ENCODE measurements at places on chromosomes 2 and 18.

DNA sequence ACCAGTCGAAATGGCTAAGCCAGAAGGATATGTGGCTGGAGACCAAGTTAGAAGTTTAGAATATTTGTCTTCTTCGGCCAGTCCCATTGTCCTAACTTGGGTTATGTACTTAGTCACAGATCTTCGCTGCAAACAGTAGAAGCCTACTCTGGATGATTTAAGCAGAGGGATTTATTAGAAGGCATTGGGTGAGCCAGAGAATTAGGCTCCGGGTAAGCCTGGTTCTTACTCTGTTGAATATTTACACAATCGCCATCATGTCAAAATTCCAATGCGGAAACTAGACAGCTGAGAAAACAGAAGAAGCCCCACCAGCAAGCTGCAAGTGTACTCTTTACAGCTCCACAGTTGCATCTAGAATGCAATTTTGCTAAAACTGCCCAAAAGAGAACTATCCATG lies 276.6 kb downstream of the CMPK2 start:
- H3K27ac ChIP-seq, result no peak overlapping the region
- DNase-seq, result no peak
- H3K27me3 ChIP-seq, result peaks cover 4% of the 10 kb centered on the region
- no peaks in the 10 kb centered on the region for H3K4me1 ChIP-seq
- H3K36me3 ChIP-seq, result no peaks in the 10 kb centered on the region

DNA sequence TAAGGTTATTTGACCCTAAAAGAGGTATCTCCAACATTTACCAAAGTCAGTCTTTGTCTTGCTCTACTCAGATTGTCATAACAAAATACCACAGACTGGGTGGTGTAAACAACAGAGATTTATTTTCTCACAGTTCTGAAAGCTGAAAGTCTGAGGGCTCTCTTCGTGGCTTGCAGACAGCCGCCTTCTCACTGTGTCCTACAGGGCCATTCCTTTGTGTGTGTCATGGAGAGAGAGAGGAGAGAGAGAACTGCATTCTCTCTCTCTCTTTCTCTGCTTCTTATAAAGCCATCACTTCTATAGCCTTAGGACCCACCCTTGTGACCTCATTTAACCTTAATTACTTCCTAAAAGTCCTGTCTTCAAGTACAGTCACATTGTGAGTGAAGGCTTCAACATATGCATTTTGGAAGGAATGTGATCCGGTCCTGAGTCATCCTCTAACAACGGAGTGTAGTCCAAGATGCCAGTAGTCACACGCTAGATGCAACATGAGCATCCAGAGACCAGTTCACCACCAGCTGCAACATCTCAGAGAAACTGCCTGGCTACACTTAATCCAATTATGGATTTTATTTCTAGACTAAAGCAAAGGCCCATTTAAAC lies 130.2 kb downstream of the CD226 start:
- peaks cover 7% of the 10 kb centered on the region for H3K36me3 ChIP-seq
- H3K4me3 ChIP-seq, result no peak overlapping the region
- no peak for DNase-seq
- no peaks in the 10 kb centered on the region for H3K27me3 ChIP-seq
- H3K27ac ChIP-seq, result no peak overlapping the region
- H3K4me1 ChIP-seq, result no peaks in the 10 kb centered on the region

DNA sequence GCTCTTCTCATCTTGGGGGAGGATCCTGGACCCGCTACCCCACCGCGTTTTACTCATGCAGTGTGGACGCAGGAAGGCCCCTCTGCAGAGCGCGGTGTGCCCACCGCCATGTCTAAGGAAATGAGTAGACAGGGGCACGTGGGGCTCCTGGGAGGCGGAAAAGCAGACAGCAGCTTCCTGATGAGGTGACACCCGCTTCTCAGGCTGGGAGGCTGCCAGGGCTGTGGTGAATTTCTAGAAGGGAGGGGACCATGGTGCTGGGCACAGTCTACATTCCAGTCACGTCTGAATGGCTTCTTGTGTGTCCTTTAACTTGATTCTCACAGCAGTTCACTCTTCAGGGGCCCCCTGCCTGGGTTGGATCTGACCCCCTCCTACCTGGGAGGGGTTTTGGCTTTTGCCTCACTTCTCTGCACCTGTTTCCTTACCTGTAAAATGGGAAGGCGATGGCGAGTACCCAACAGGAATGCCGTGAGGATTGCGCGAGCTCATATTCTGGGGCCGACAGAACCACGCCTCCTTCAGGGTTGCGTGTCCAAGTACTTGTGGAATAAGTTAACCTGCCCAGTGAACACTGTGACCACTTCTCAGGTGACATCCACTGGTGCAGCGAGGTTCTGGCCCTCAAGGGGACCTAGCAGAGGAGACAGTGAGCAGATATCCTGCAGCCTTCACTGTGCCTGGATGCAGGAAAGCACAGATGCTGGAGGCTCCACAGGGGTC lies 32.3 kb upstream of the MBP start:
- peaks cover 4% of the 10 kb centered on the region for H3K4me1 ChIP-seq
- DNase-seq, result no peak
- no peak overlapping the region for H3K27ac ChIP-seq
- H3K4me3 ChIP-seq, result no peak overlapping the region
- no peaks in the 10 kb centered on the region for H3K36me3 ChIP-seq
- peaks cover 1% of the 10 kb centered on the region for H3K27me3 ChIP-seq

DNA sequence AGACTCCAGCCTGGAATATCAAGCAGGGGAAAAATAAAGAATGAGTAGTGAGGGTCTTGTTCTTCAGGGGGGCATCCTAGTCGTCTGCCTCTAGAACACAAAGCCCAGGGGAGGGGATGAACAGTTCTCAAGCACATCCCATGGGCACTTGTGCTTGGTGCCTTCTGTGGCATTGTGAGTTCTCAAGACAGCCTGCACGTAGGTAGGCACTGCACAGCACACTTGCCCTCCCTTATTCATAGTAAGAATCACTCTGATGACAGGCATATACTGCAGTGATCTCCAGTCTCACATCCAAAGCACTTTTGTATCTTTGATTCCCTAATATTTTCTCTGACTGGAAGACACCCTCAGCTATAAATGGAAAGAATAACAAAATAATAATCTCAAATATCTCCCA lies 104.7 kb upstream of the CNGA3 start:
- peaks cover 8% of the 10 kb centered on the region for H3K27me3 ChIP-seq
- no peak overlapping the region for H3K27ac ChIP-seq
- DNase-seq, result no peak

DNA sequence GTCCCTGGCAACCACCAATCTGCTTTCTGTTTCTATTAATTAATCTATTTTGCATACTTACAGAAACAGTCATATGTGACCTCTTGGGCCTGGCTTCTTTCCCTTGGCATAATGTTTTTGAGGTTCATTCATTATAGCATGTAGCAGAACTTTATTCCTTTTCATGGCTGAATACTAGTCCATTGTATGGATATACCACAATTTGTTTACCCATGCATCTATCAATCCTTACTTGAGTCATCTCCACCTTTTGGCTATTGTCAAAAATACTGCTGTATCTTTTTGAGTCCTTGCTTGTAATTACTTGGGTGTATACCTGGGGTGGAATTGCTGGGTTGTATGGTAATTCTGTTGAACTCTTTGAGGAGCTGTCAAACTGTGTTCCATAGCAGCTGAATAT lies 126.8 kb downstream of the CTIF start:
- H3K4me1 ChIP-seq, result no peaks in the 10 kb centered on the region
- H3K27ac ChIP-seq, result no peak overlapping the region
- H3K36me3 ChIP-seq, result no peaks in the 10 kb centered on the region
- no peak overlapping the region for H3K4me3 ChIP-seq

- H3K27me3 ChIP-seq, result no peaks in the 10 kb centered on the region
- DNase-seq, result no peak
- H3K27ac ChIP-seq, result no peak overlapping the region
Measured at GRCh38 chr18:42929857-42930256, 185.6 kb downstream of the RIT2 start.

Data from activated naive CD4-positive, alpha-beta T cell treated with anti-CD3 and anti-CD28 coated beads for 36 hours (primary cell).